ENCODE measurements at places on chromosomes 5 and 9.

GRCh38 chr5:137269274-137269673 lies 229.9 kb downstream of the SPOCK1 start:
- no peak for DNase-seq

DNA sequence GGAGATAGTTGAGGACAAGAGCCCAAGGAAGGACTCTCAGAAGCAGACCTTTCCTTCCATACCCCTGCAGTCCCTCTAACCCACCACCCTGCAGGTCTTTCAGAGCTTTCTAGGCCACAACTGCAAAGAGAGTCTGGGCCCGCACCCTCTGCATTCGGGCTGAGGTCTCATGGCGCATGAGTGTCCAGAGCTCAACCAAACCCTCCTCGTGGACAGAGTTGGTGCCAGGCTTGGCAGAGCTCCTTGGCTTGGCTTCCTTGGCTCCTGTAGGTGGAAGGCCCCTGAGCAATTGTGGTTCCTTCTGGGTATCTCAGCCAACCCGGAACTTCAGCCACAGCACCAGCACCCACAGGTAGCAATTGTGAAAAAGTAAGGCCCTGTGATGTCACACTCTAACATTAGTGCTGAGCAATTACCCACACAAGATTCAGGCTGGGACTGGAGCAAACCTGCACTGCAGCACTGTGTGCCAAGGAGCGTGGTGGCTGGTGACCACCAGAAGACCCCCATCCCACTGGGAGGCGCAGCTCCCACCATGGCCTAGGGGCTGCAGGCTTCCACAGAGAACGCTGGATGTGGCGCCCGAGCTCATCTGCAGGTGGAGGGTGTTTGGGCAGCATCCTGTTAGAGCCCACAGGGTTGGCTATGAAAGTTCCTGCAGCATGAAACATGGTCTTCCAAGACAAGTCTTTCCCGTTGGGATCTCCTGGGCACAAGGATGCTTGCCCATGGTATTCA lies 38.8 kb downstream of the FOXI1 start:
- DNase-seq: peak; percentile 31

DNA sequence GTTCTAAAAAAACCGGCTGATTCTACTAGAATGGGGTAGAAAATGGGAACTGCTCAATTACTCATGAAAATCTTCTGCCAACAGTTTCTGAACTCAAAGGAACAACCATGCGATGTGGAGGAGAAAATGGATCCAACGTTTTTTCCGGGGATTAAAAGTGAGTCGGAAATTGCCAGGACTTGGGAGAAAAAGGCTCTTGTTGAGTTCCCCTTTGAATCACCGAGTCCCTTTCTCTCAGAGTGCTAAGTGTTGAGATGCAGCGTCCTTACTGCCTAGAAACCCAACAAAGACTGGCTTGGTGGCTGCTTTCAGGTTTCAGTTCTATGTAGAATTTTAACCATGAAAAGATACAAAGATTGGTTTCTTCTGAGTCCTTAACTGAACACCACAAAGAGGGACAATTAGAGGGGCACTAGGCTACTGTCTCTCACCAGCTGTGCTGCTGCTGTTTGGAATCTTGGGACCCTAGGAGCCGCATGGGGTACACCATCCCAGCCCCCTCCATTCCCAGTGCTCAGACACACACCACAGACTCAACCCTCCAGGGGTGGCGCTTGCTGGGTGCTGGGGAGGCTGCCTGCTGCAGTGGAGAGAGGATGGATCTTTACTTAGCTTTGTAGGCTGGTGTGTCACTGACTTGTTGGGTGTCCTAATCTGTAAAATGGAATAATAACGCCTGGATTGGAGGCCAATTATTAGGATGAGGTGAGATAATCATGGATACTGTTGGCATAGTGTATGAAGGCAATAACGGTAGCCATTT lies 21.5 kb upstream of the NEUROG1 start:
- no peak for DNase-seq

DNA sequence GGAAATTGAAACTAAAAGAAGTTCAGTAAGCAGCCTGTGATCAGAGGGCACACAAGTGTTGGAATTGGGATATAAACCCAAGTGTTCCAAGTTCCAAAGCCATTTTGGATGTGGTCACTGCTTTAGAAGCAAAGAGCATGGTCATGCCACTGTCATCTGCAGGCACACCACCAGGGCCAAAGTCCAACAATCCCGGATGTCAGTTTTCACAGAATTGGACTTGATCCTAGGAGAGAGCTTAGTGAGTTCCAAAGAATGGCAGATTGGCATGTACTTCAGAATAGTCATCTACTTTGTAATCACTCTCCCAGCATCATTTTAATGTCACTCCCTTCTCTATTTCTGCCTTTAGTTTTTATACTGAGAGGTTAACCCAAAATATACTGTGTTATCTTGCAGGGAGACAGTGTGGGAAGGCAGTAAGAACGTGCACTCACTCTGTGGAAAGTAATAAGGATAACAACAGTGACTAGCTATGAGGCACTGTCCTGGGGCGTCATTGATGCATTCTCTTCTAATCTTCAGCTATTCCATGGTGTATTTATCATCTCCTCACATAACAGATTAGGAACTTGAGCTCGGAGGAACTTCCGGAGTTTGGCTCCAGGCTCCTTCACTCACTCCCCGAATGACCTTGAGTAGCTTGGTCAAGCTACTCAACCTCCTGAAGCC lies 388.0 kb downstream of the ACTL7B start:
- DNase-seq: no peak

GRCh38 chr5:78985725-78986223 lies 664 bp upstream of the ARSB start:
- no peak for DNase-seq

GRCh38 chr5:179870403-179870903 lies 11.8 kb upstream of the MRNIP start:
- peak; percentile 60 for DNase-seq

DNA sequence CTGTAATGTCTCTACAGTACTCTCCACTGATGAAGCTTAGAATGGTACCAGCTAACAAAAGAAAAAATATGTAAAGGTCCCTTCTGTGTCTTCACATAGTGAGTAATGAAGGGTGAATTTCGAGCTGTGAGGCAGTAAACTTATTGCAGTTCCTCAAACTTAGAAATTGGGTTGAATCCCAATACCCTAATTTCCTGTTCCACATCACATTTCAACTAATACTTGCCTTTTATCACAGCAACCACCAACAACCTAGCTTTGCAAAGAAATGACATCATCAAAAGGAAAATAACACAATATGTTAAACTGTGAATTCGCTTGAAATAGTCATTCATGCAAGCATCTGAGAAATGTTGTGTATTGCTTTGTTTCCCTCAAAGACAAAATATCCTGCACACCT lies 9.4 kb upstream of the TNFAIP8 start:
- DNase-seq: no peak

DNA sequence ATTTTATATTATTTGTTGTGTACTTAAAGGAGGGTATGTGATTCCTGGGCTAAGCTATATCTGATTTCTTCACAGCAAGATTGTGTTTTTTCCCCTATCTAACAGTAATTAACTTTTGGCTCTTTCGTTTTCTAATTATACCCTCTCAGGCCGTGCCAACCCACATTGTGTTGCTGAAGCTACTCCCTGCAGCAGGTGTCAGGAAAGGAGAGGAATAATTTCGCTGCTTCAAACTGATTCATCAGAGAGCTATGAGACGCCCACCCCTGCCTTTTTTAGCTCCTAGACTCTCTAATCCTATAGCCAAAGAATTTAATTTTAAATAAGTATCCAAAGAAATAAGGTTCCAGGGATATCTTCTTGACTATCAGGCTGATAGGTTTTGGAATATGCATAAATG lies 3.8 kb downstream of the CAVIN4 start:
- no peak for DNase-seq

- no peak for DNase-seq
Observed at GRCh38 chr9:105854026-105854782, 159.9 kb downstream of the TMEM38B start.

DNA sequence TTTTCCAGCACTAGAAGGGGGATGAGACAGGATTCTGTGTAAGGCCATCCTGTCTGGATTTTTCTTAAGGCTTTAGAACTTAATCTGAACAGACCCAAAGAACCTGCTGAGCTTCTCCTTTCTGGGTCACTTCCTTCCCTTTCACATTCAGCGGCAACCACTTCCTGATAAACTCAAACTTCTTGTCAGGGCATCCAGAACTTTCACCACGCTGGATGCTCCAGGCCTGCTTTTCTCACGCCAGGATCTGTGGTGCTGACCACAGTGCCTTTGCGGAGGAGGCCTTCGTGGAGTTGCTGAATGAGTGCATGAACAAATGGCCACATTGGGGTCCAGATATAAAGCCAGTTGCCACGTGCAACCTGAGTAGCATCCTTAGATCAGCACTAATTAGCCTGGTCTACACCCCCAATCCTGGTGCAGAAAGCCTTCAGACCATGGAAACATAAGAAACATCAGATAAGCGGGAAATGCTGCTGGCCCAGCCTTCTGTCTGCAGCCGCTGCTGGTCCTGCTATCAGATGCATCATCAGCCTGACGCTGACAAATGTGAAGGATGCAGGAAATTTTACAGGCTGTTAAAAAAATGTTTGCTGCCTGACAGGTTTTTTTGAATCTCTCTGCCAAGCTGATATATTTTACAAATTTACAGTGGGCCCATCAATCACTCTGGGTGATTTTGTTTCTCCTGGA lies 75.3 kb upstream of the BARHL1 start:
- DNase-seq: no peak

DNA sequence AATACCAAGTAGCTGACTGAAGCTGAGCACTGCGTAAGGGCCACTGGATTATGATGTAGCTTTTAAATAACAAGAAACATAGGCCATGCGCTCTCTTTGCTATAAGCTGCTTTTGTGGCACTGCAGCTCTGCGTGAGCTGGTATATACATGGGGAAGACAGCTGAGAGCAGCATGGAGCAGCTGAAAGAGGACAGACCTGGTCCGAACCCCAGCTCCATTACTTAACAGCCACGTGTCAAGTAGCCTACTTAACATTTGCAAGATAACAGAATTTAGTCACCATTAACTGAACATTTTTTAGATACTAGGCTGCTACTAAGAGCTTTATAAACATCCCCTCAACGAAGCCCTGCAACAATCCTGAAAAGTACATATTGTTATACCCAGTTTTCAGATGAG lies 69.3 kb downstream of the PTPN3 start:
- no peak for DNase-seq

Measured in H1 (cell line).